CD8-positive, alpha-beta memory T cell (primary cell): ENCODE measurements at places on chromosomes 3 and 15. TPM values are rescaled to one million over a fixed set of nuclear protein-coding genes. Genes with fewer than 3 reads are reported as not detected.

DNA sequence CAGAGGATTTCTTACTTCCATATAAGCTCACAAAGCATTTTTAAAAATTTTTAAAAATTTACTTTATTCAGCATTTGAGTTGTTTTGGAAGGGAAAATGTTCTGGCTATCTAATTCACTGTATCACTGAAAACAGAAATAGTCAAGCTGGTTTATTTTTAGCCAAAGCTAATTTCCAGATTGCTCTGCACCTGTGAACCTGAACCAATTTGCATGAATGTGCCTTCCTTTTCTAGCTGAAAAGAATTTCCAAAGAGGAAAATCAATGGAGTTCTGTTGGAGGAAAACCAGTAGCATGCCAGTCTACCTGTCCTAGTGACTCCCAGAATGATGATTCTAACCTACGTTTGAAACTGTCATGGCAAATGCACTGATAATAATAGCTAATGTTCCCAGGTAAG, 134.2 kb upstream of the LIPC start:
- no peaks in the 10 kb centered on the region for H3K36me3 ChIP-seq
- H3K4me1 ChIP-seq = no peaks in the 10 kb centered on the region
- H3K4me3 ChIP-seq = no peak overlapping the region
- H3K27me3 ChIP-seq = no peaks in the 10 kb centered on the region
- H3K27ac ChIP-seq = no peak overlapping the region

GRCh38 chr3:169666076-169666375, 2.5 kb upstream of the MECOM start:
- no peak overlapping the region for H3K27ac ChIP-seq
- H3K4me3 ChIP-seq = no peak overlapping the region
- DNase-seq = no peak
- peaks cover 66% of the 10 kb centered on the region for H3K27me3 ChIP-seq
- H3K4me1 ChIP-seq = peaks cover 35% of the 10 kb centered on the region
- H3K36me3 ChIP-seq = no peaks in the 10 kb centered on the region

- H3K27ac ChIP-seq = no peak overlapping the region
- peaks cover 12% of the 10 kb centered on the region for H3K27me3 ChIP-seq
- peaks cover 23% of the 10 kb centered on the region for H3K4me1 ChIP-seq
- no peaks in the 10 kb centered on the region for H3K36me3 ChIP-seq
- no peak overlapping the region for H3K4me3 ChIP-seq
Measured at GRCh38 chr3:13648060-13649001, 99.4 kb downstream of the FBLN2 start.

DNA sequence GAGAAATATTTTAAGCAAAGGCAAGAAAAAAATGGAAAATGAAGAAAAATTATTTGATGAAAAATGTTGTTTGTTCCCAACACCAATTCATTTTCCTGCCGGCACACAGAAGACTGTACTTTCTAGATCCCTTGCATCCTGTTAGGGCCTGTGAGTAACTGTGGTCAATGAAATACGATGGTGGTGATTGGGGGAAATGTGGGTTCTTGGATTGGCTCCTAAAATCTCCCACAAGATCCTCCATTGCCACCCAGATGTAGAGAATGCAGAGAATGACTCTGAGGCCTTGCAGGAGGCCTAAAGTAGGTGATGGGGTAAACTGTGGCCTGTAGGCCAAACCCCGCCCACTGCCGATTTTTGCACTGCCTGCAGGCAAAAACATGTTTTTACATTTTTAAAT, 46.3 kb upstream of the C3orf70 start:
- no peak for DNase-seq
- no peaks in the 10 kb centered on the region for H3K4me1 ChIP-seq
- no peak overlapping the region for H3K4me3 ChIP-seq
- no peaks in the 10 kb centered on the region for H3K27me3 ChIP-seq
- no peaks in the 10 kb centered on the region for H3K36me3 ChIP-seq

GRCh38 chr3:39277893-39278615, 1.8 kb downstream of the CX3CR1 start:
- peaks cover 17% of the 10 kb centered on the region for H3K4me1 ChIP-seq
- DNase-seq = no peak
- no peaks in the 10 kb centered on the region for H3K27me3 ChIP-seq
- no peaks in the 10 kb centered on the region for H3K36me3 ChIP-seq

NRG4 gene
- not detected for polyA plus RNA-seq

LRRN1 gene
- 0.23 TPM for polyA plus RNA-seq

ATP2C1 gene
- polyA plus RNA-seq = 15.0 TPM
